Keratinocyte (primary cell): ENCODE measurements at places on chromosomes 12 and 14.
A peak's percentile ranks its signal among the peaks of the same experiment; 100 is the strongest.

- no peak for DNase-seq
Measured at GRCh38 chr12:6766651-6767349, 637 bp downstream of the PTMS start.

DNA sequence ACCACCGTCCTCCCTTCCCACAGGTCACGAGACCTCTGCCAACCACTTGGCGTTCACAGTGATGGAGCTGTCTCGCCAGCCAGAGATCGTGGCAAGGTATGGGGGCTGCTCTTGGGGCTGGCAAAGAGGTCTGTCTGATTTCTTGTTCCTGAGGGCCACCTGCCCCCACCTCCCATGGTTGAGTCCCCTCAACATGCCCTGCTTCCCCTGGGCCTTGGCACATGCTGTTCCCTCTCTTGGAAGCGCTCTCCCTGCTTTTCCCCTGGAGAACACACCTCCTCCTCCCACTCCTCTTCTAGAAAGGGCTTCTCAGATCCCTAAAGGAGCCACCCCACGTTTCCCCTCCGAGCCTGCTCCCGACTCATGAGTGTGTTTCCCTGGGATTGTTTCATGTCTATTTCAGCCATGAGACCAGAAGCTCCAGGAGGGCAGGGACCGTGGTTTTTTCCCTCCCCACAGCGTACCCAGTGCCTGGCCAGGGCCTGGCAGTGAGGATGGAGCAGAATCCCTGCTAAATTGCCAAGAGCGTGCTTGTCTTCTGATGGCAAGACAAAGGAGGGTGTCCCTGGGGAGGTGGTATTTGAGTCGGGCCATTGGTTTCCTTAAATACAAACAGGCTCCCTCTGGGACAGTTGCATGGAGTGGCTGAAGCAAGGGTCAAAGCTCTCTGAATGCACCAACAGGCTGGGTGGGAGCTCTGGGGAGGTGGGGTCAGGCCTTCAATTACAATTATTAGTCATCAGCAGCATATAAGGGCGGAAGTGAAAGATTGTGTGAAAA, 34.1 kb downstream of the CYP46A1 start:
- no peak for DNase-seq

DNA sequence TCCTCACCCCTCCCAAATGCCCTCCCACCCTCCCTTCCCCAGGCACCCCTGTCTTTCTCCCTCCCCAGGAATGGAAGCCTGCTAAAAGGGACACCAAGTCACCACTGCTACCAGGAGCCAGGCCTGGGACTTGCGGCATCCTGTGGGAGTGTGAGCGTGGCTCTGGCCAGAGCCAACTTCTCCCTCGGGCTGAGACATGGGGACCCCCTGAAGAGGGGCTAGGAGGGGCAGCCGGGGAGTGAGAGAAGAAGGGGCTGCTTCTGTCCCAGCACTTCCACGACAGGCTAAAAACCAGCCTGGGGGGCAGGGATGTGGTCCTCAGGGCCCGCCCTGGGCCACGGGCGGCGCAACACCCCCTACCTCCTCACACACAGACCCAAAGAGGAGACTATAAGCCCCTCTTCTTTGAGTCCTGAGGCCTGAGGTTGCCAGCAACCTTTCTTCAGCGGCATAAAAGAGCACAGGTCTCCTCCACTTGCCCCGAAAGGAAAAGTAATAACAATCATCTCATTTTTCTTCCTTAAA, 278.9 kb downstream of the DPF3 start:
- no peak for DNase-seq

DNA sequence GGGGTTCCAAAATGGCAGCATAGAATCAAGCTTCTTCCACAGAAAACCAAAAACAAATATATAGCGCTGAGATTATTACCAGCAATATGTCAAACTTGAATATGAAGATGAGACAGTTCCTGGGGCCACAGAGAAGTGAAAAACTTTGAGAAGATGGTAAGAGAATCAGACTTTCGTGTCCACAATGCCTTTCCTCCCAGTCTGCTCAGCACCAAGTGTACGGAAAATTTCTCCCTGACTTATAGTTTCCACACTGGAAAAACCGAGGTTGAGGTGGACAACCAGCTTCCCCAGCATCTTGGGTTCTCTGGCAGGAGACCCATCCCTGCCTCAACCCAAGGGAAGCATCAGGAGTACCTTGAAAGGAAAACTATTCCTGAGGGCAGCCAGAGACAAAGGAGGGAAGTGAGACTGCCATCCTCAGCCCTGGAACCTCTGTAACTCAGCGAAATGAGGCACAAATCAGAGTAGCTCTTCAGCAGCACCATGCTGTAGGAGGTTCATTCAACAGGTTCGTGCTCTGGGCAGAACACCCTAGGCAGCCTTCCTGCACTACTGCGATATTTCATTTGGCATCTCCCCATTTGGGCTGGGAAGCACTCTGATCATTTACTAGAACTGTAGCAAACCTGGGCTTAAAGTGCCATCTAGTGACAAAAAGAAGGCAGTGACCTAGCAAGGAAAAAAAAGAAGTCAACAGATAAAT, 52.4 kb upstream of the CAPRIN2 start:
- DNase-seq = no peak

GRCh38 chr12:66692986-66693385, 14.1 kb upstream of the GRIP1 start:
- no peak for DNase-seq

GRCh38 chr14:51868405-51868804, 8.0 kb downstream of the GNG2 start:
- no peak for DNase-seq

GRCh38 chr14:99237288-99237687, 34.7 kb downstream of the BCL11B start:
- DNase-seq = no peak

GRCh38 chr12:59808317-59808910, 212.6 kb downstream of the SLC16A7 start:
- no peak for DNase-seq

DNA sequence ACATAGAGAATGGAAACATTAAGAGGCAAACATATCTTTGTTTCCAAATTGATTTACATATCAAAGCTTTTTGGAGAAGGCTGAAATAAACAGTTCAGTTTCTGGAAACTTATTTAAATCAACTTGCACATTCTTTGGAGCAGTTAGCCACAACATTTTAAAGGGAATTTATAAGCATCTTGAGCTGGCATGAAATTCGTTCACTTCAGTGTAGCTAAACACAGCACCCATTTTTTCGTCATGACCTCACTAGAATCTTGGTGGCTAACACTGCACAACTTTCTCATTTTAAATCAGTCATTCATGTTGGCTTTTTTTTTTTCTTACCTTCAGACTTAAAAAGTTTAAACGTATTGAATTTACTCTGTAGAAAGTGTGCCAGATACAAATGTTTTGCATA, 1139.9 kb upstream of the FLRT2 start:
- DNase-seq = no peak

- DNase-seq = no peak
Measured at GRCh38 chr12:113109872-113110599, 25.5 kb downstream of the RASAL1 start.

GRCh38 chr12:46224386-46224785, 44.5 kb downstream of the SLC38A1 start:
- DNase-seq = no peak

- no peak for DNase-seq
Measured at GRCh38 chr14:77848031-77848430, 48.1 kb downstream of the ADCK1 start.

- DNase-seq = no peak
Measured at GRCh38 chr14:83664389-83664788, 1865.6 kb upstream of the FLRT2 start.

GRCh38 chr14:81252278-81252677, 31.5 kb upstream of the GTF2A1 start:
- DNase-seq = no peak

- no peak for DNase-seq
Measured at GRCh38 chr12:116604178-116604895, 45.2 kb downstream of the MAP1LC3B2 start.

- DNase-seq = no peak
Measured at GRCh38 chr14:26932606-26933005, 334.8 kb upstream of the NOVA1 start.

GRCh38 chr12:77601069-77601468, 229.6 kb upstream of the NAV3 start:
- no peak for DNase-seq

- DNase-seq = no peak
Measured at GRCh38 chr14:76603713-76604112, 157.6 kb upstream of the VASH1 start.

DNA sequence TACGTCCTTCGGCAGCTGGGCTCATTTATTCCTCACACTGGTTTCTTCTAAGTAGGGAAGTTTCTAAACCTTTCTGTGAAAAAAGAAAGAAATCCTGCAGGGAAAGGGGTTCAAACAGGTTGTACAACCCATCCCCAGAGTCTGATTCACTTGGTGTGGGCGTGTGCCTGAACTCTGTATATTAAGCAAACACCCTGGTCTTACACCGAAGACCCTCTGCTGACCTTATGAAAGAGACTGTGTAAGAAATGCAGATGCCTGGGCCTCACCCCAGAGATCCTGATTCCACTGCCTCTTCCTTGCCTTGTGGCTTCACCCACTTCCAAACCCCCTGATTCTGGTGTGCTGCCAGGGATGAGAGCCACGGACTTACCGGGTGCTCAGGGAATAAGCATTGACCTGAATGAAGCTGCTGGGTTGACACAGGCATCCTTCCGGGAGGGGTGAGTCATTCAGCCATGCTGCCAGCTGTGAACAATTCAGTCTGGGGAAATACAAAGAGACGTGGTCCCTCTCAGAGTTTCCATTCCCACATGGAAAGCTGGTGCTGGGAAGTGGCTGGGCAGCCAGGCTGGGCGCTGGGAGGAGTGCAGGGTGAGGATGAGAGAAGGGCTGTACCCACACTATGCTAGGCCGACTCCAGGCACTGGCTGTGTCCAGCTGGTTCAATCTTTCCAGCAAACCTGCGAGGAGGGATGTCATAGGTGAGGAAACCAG, 26.5 kb upstream of the ACTN1 start:
- peak; percentile 70 for DNase-seq

GRCh38 chr12:47276253-47276620, 196.5 kb upstream of the AMIGO2 start:
- no peak for DNase-seq

DNA sequence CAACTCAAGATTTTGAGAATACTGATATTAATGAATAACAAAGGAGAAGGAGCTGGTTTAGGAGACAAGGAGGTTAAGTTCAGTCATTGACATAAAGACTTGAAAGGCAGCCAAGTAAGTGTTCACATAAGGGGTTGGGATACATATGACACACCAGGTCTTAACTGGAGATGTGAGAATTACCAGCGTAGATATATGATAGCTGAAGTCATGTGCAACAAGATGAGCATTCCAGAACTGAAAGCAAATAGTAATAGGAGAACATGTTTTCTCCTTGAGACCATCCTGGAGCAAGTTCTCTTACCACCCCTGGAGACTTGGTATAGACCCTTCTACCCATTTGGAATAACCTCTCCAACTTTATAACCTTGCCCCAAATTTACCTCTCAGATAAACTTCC, 43.3 kb upstream of the NPFF start:
- DNase-seq = no peak

- DNase-seq = no peak
Measured at GRCh38 chr12:116609319-116610114, 50.3 kb downstream of the MAP1LC3B2 start.

- no peak for DNase-seq
Measured at GRCh38 chr12:41663598-41664265, 475.6 kb downstream of the PDZRN4 start.

- DNase-seq = no peak
Measured at GRCh38 chr12:48459259-48459658, 13.1 kb upstream of the ANP32D start.

- DNase-seq = no peak
Measured at GRCh38 chr12:80129895-80130530, 30.7 kb downstream of the OTOGL start.

- no peak for DNase-seq
Measured at GRCh38 chr12:72586456-72586855, 314.3 kb downstream of the TRHDE start.

DNA sequence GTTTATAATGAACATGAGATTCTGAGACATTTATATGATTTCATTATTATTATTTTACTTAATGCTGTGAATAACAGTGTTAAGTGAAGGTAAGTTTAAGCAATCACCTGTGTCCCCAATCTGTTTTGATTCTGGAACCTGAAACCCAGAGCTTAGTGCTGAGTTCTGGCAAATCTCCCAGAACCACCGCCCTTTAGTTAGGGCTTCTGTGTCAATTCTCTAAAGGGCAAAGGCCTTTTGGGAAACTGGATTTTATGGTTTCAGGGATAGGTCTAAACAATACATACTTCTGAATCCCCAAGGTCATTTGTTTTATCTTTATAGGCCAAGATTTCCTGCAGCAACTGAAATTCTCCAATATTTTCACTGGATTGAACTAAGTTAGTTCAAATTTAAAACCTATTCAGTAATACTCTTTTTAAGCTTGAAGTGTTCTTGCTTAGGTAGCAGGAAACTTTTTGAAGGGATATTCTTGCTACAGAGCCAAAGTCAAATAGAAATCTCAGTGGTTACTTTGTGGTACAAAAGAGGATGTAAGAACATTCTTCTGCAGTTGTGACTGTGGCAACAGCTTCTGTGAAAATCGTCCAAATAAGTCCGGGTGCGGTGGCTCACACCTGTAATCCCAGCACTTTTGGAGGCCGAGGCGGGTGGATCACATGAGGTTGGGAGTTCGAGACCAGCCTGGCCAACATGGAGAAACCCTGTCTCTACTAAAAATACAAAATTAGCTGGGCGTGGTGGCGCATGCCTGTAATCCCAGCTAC, 10.0 kb upstream of the PKP2 start:
- no peak for DNase-seq

DNA sequence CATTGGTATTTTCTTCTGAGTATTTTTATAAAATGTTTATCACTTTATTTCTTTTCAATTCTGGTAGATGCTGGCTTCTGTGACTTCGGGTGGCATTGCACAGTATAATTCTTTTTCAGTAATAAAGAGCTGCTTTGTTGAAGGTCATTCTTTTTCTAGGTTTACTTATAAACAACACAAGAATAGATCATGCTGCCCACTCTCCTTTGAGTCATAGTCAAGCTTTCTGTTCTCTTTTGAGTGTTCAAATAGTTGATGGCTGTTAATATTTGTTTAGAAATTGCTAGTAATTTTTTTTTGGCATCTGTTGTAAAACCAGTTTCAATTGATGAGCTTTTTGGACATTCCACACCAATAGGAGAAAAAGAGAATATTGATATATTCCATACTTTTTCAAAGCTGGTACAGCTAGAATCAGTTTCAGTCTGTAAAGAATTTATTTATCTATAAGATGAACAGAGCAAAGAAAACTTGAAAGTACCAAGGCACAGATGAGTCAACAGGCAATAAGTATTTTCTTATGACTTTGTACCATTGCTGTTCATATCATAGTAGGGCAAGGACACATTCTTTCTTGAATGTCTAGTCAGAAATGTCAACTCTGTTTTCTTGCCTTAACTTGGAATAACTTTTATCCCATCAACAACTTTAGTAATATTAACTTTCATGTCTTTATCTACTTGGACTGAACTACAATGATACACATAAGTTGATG, 513.0 kb upstream of the SEL1L start:
- DNase-seq = no peak

DNA sequence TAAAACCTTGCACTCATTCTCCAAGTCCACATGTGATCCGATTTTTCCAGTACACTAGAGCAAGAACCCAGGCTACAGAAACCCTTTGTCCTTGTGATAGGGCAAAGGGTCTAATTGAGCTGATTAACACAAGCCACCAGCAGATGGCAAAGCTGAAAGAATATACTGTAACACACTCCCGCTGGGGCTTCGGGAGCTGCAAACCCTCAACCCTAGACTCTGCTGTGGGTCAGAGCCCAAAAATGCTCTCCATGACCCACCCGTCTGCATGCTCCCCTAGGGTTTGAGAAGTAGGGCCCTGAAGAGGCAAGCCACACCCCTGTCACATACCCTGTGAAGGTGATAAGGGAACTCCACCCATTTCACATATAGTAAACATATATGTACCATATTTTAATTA, 33.6 kb upstream of the PCNX1 start:
- DNase-seq = no peak
